ENCODE measurements at places on chromosomes 6 and 20. TPM values are rescaled to one million over a fixed set of nuclear protein-coding genes. Genes with fewer than 3 reads are reported as not detected.

Gene CSNK2A1
- 77.7 TPM for total RNA-seq

Gene DUSP15
- 3.6 TPM for total RNA-seq

- DNase-seq, result peak; percentile 35
Observed at GRCh38 chr6:82364087-82365015, 734 bp downstream of the TPBG start.

Gene DDO
- 4.7 TPM for total RNA-seq

DNA sequence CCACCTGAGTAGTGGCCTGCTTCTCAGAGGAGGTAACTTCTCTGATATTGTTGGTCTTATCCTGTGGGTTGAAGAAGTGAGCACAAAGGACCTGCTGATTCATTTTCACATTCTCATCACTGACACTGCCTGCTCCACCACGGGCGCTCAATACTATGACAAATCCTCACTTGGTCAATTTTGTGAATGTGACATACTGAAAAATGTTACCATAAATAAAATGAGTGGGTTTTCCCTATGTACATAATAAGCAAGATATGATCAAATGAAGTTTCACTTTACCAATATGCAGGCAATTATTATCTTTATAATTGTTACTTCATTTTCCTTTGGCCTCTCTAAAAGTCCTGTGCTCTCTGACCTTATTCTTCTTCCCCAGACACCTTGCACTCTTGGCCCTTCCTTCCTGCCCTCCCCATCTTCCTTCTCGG, 71.5 kb upstream of the RIPOR2 start:
- no peak for DNase-seq

DNA sequence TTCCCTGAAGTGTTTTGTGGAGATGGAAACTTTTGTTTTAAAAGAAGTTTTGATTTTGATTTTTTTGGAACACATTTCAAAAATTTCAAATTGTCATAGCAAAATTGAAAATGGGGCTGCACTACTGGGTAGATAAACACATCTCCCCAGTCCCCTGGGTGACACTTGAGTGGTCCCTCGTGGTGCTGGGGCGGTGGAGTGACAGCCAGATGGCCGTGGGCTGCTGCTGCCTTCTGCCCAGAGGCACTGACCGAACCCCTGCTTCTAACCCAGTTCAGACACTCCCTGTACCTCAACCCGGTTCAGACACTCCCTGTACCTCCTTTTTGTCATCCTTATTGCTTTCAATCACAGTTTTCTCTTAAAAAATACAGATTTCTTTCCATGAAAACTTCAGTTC, 69.9 kb upstream of the SYNJ2 start:
- DNase-seq, result no peak

- DNase-seq, result no peak
Observed at GRCh38 chr6:111480988-111481822, 1.8 kb downstream of the REV3L start.

DNA sequence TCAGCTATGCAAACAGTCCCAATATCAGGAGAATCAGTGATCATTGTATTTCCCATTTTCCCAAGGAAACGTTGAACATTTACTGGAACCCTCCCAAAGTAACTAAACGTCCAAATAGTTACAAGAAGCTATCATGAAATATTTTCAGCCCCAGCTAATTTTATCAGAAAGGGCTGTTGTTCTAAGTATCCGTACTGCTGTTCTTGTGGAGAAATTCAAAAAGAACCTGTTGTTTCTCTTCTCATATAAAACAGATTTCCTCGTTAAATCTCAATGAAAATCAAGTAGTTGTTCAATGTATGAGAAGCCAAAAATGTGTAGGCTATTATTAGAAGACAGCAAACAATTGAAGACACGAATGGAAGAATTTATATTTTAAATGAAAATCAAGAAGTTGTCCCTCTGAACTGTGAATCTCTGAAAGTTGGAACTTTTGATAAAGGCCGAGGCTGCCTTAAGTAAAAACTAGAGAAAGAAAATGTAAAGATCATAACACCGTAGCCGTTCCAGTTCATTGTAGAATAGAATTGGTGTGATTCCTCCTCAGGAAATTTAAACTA, 107.7 kb downstream of the HFE start:
- no peak for DNase-seq

GRCh38 chr6:5059036-5059896, 25.9 kb upstream of the PPP1R3G start:
- no peak for DNase-seq

- DNase-seq, result no peak
Observed at GRCh38 chr6:158772851-158773371, 46.3 kb downstream of the EZR start.

Gene TUBE1
- total RNA-seq, result 72.4 TPM

DNA sequence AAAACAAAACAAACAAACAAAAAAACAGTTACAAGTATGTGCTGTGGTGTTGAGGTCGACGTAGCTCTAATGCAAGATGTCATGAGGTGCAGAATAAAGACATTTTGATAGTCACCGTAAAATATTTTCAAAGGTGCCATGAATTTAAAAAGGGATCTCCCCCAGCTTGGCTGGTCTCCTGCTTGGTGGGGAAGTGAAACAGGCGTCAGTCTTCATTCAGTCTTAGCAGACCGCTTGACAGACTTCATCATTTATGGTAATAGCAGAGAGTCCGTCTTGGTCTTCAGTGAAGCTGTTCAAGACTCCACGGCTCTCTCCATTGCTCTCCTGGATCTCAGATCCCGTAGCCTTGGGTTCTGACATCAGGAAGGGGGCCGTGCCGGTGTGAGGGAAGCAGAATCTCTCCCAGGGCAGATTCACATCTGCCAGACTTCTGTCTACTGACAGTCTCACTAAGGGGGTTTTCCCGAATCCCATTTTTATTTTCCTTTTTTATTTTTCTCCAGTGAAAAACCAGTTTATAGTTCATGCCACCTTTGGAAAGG, 1.6 kb downstream of the SLC24A3 start:
- DNase-seq, result no peak

DNA sequence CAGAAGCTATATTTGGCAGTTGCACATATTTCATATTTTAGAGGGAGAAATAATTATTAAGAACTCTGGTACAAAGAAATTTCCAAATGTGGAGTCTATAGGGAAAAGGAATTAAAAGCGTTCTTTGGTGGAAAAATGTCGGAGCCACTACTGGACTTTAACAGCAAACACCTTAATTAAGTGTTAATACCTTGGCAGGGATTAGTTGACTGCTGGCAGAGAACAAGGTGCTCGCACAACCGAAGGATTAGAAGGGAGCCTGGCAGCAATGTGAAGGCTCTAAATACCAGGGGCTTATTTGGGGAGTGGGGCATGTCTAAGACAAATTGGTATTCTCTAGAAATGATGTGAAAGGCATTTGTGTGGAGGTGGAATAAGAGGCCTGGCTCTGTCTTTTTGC, 98.9 kb downstream of the PAK5 start:
- no peak for DNase-seq

GRCh38 chr6:2221726-2222274, 23.6 kb downstream of the GMDS start:
- DNase-seq, result no peak

- no peak for DNase-seq
Observed at GRCh38 chr6:54377776-54378175, 69.5 kb downstream of the TINAG start.

GRCh38 chr6:150492507-150492906, 107.2 kb upstream of the PLEKHG1 start:
- DNase-seq, result no peak

- DNase-seq, result no peak
Observed at GRCh38 chr6:110037726-110038295, 59.7 kb downstream of the GPR6 start.
